Muscle of leg (tissue), 16 donors: ENCODE measurements at places on chromosomes 13 and 19. TPM values are rescaled to one million over a fixed set of nuclear protein-coding genes. Genes with fewer than 3 reads are reported as not detected.

- no peaks in the 10 kb centered on the region for H3K36me3 ChIP-seq
- peaks cover 14% of the 10 kb centered on the region for H3K4me1 ChIP-seq
- H3K27me3 ChIP-seq, result no peaks in the 10 kb centered on the region
- no peak overlapping the region for H3K27ac ChIP-seq
- no peak for DNase-seq
Measured at GRCh38 chr13:98156259-98156658, 13.4 kb downstream of the FARP1 start.

DNA sequence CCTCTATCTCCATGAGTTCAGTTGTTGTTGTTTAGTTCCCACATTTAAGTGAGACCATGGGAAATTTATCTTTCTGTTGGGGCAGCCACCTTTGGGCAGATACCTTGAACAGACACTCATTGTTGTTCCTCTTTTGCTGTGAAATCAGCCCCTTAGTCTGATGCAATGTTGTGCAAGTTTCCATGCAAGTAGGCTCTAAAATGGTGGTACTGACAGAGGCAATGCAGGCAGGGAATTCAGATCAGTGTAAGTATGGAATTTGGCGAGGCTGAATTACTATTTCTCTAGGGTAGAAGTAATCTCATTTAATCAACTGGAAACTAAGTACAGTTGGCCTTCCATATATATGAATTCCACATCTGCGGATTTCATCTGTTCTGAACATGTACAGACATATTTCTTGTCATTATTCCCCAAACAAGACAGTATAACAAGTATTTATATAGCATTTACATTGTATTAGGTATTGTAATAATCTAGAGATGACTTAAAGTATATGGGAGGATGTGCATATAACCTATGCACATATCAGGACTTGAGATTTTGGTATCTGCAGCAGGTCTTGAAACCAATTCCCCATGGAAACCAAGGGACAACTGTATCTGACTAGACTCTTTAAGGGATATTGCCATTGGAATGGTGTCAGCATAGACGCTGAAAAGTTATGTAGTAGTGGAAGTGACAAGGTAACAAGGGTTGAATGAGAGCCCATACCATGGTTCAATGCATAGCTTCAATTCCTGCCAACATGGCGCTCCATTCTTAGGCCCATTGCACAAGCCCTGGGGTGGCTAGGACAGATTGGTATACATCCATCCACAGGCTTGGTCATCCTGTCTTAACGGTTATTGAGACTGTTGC, 281.5 kb upstream of the HTR2A start:
- H3K27ac ChIP-seq, result no peak overlapping the region
- no peak overlapping the region for H3K4me3 ChIP-seq
- no peaks in the 10 kb centered on the region for H3K36me3 ChIP-seq
- H3K27me3 ChIP-seq, result no peaks in the 10 kb centered on the region
- H3K4me1 ChIP-seq, result no peaks in the 10 kb centered on the region
- peak; percentile 18 for DNase-seq

Gene TRIM13
- total RNA-seq, result 21.5 TPM

GRCh38 chr19:41945135-41945766, 13.9 kb downstream of the RABAC1 start:
- H3K4me1 ChIP-seq, result peaks cover 7% of the 10 kb centered on the region
- no peak for DNase-seq
- H3K27ac ChIP-seq, result no peak overlapping the region
- peaks cover 14% of the 10 kb centered on the region for H3K27me3 ChIP-seq
- H3K4me3 ChIP-seq, result no peak overlapping the region

Gene TJP3
- 0.04 TPM for total RNA-seq

- H3K27me3 ChIP-seq, result no peaks in the 10 kb centered on the region
- no peak for DNase-seq
- H3K27ac ChIP-seq, result no peak overlapping the region
Measured at GRCh38 chr19:56930647-56931535, 90.4 kb upstream of the PEG3 start.

Gene LGALS7
- 0.22 TPM for total RNA-seq

GRCh38 chr19:49084206-49085019, 838 bp upstream of the SNRNP70 start:
- peak overlapping the region; percentile 100 for H3K4me3 ChIP-seq

Gene ZIC2
- not detected for total RNA-seq

GRCh38 chr13:91162589-91162988, 184.9 kb upstream of the MIR17HG start:
- H3K27ac ChIP-seq, result no peak overlapping the region
- H3K27me3 ChIP-seq, result no peaks in the 10 kb centered on the region

- H3K4me1 ChIP-seq, result no peaks in the 10 kb centered on the region
- H3K4me3 ChIP-seq, result no peak overlapping the region
- H3K27ac ChIP-seq, result no peak overlapping the region
Measured at GRCh38 chr19:41774515-41774980, 19.2 kb downstream of the CEACAM6 start.

Gene FXYD5
- 13.3 TPM for total RNA-seq

DNA sequence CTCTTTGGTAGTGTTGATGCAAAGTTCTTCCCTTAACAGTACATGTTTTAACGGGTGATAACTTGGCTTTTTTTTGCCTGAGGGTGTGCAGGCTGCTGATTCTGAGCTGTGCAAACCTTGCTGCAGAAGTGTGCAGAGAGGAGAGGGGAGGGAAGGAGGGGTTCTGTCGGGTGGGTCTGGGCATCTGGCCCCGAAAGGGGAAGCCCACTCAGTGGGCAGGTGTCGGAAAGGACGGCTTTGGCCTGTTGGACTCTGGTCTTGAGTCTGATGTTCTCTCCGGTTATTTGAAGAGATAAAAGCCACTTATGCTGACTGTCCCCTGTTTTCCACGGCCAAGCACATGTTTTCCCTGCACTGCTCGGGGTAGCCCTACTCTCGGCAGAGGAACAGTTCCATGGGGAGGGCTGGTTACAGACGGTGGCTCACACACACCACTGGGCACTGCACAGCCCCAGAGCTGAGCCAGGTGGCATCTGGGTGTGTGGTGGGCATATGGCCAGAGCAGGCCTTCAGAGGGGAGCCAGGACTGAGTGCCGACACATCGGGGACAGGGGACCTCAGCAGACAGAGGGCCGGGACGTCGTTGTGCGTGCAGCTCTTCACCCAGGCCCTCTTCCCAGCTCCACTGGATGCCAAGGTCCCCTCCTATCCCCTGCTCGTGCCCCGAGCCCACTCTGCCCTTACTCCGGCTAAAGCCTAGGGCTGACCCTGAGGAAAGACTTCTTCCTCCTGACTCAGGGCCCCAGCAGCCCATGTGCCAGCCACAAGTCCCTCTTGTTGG, 93.2 kb downstream of the TEX29 start:
- no peak overlapping the region for H3K4me3 ChIP-seq
- no peaks in the 10 kb centered on the region for H3K36me3 ChIP-seq
- no peak overlapping the region for H3K27ac ChIP-seq
- no peak for DNase-seq

Gene CGB8
- total RNA-seq, result 0.31 TPM

Gene VAV1
- total RNA-seq, result 2.4 TPM

DNA sequence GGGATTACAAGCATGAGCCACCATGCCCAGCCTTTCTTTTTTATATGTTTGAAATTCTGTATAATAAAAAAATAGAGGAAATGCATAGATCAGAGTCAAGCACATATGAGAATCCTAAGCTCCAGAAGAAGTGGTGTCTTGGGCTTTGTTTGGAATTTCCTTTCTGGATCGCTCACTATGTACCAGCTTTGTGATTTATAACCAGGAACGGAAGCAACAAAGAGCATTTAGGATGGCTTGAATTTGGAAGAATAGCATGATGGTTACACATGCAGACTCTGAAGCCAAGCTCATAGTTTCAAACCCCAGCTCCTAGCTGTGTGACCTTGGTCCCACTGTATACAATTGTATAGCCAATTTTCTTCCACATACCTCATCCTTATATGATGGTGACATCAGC, 28.0 kb upstream of the SLC15A1 start:
- H3K4me3 ChIP-seq, result no peak overlapping the region
- no peaks in the 10 kb centered on the region for H3K36me3 ChIP-seq
- H3K27ac ChIP-seq, result no peak overlapping the region
- no peaks in the 10 kb centered on the region for H3K27me3 ChIP-seq

DNA sequence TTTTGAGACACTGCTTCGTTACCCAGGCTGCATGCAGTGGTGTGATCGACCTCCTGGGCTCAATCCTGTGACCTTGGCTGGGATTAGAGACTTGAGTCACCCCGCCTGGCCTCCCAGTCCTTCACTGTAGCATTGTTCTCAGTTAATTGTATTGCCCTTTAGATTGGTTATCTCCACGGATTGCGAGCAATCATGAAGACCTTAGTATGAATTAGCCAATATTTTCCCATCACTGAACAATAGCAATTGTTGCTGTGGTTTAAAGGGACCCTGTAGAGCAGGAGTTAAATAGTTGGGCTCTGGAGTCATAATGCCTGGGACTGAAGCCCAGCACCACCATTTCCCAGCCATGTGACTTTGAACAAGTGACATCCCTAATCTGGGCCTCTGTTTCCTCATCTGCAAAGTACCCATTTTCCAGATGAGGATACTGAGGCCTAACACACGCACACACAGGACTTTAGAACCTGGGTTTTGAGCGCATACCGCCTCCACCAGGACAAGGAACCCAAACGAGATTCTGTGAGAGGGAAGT, 8.4 kb downstream of the PPP1R14A start:
- no peaks in the 10 kb centered on the region for H3K27me3 ChIP-seq
- peak; percentile 35 for DNase-seq

Gene ZNF578
- total RNA-seq, result 5.9 TPM

GRCh38 chr13:95269756-95270155, 31.5 kb downstream of the ABCC4 start:
- DNase-seq, result no peak
- H3K27ac ChIP-seq, result no peak overlapping the region
- H3K36me3 ChIP-seq, result no peaks in the 10 kb centered on the region
- H3K4me3 ChIP-seq, result no peak overlapping the region
- peaks cover 16% of the 10 kb centered on the region for H3K4me1 ChIP-seq
- no peaks in the 10 kb centered on the region for H3K27me3 ChIP-seq

DNA sequence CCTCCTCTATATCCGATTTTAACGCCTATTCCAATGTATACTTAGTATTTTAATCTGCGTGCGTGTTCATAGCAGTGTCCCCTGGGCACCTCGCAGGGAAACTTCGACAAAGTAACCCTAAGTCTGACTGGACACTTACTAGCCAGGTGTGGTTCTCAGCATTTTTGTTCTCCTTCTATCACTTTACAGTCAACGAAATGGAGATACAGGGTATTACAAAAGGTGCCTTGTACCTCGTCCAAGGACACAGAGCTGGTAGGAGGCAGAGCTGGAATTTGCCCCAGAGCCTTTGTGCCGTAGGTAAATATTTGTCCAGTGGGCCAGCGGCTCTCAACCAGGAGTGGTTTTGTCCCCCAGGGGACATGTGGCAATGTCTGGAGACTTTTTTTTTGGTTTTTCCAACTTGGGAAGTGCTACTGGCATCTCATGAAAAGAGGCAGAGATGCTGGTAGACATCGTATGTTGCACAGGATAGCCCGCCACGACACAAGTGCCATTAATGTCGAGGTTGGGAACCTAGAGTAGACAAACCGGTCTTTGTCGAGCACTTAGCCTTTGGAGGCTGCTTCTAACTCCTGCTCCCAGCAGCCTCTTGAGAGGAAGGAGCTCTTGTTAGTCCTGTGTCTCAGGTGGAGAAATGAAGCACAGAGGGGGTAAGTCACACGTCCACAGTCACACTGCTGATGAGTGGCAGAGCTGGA, 1.1 kb downstream of the ZNF444 start:
- no peaks in the 10 kb centered on the region for H3K27me3 ChIP-seq
- H3K27ac ChIP-seq, result peak overlapping the region; percentile 95
- peaks cover 3% of the 10 kb centered on the region for H3K36me3 ChIP-seq
- peak overlapping the region; percentile 79 for H3K4me3 ChIP-seq

Gene CARS2
- 49.1 TPM for total RNA-seq

- no peaks in the 10 kb centered on the region for H3K27me3 ChIP-seq
- peak overlapping the region; percentile 45 for H3K4me3 ChIP-seq
- peak overlapping the region; percentile 99 for H3K27ac ChIP-seq
- peaks cover 64% of the 10 kb centered on the region for H3K4me1 ChIP-seq
Measured at GRCh38 chr19:12790628-12791344, 500 bp upstream of the JUNB start.
